ENCODE measurements at places on chromosomes 6 and 20. TPM values are rescaled to one million over a fixed set of nuclear protein-coding genes. Genes with fewer than 3 reads are reported as not detected.

Gene ESF1
- 12.2 TPM for total RNA-seq

Gene SENP6
- 139 TPM for total RNA-seq

Gene TRAPPC3L
- total RNA-seq, result not detected

GRCh38 chr6:40755749-40756452 is 168.7 kb upstream of the LRFN2 start:
- no peaks in the 10 kb centered on the region for H3K27me3 ChIP-seq
- H3K36me3 ChIP-seq, result no peaks in the 10 kb centered on the region
- H3K4me1 ChIP-seq, result peaks cover 86% of the 10 kb centered on the region

Gene TBC1D32
- 27.5 TPM for total RNA-seq

GRCh38 chr20:38113401-38114325 is 51.4 kb downstream of the TGM2 start:
- no peaks in the 10 kb centered on the region for H3K27me3 ChIP-seq
- H3K4me3 ChIP-seq, result no peak overlapping the region
- no peak overlapping the region for H3K27ac ChIP-seq
- DNase-seq, result peak; percentile 83

DNA sequence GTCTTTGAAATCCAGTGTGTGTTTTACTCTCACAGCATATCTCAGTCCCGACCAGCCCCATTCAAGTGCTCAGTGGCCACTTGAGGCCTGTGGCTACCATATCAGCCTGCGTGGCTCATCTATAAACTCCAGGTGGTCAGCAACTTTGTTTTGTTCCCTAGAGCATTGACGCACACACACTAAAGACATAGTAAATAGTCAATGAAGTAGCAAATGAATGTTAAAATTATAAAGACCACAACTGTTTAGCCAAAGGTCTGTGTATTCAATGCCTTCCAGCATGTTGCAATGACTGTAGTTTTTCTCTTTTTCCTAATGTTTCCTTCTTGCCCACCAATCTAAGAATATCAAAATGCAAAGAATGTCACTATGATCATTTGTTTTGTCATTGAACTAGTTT is 238.2 kb upstream of the ZNF217 start:
- no peaks in the 10 kb centered on the region for H3K27me3 ChIP-seq
- no peaks in the 10 kb centered on the region for H3K36me3 ChIP-seq
- no peak overlapping the region for H3K4me3 ChIP-seq
- no peaks in the 10 kb centered on the region for H3K4me1 ChIP-seq
- DNase-seq, result no peak

Gene CRISP3
- not detected for total RNA-seq

Gene SLC22A16
- total RNA-seq, result not detected

GRCh38 chr20:25288291-25289181 is 40.7 kb downstream of the PYGB start:
- no peak for DNase-seq
- no peak overlapping the region for H3K4me3 ChIP-seq
- no peaks in the 10 kb centered on the region for H3K27me3 ChIP-seq
- no peak overlapping the region for H3K27ac ChIP-seq

Gene C20orf141
- total RNA-seq, result not detected

DNA sequence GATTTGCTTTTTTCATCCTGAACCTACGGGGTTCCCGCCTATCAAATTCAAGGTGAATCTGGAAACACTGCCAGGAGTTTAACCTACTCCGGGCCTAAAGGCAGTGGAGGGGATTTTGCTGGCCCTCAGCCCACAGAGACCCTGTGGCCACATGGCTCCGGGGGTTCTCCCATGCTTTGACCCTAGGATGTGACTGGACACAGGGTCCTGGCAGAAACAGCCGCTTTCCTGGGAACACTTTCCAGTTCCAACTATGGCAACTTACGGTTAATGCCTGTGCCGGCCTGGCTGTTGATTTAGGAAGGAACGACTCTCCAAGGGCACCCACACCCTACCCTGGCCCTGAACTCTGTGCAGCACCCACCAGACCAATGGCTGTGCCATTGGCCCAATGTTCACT is 141.7 kb upstream of the RPS6KA2 start:
- no peaks in the 10 kb centered on the region for H3K27me3 ChIP-seq
- no peak overlapping the region for H3K27ac ChIP-seq
- H3K4me3 ChIP-seq, result no peak overlapping the region
- DNase-seq, result no peak
- H3K4me1 ChIP-seq, result no peaks in the 10 kb centered on the region

DNA sequence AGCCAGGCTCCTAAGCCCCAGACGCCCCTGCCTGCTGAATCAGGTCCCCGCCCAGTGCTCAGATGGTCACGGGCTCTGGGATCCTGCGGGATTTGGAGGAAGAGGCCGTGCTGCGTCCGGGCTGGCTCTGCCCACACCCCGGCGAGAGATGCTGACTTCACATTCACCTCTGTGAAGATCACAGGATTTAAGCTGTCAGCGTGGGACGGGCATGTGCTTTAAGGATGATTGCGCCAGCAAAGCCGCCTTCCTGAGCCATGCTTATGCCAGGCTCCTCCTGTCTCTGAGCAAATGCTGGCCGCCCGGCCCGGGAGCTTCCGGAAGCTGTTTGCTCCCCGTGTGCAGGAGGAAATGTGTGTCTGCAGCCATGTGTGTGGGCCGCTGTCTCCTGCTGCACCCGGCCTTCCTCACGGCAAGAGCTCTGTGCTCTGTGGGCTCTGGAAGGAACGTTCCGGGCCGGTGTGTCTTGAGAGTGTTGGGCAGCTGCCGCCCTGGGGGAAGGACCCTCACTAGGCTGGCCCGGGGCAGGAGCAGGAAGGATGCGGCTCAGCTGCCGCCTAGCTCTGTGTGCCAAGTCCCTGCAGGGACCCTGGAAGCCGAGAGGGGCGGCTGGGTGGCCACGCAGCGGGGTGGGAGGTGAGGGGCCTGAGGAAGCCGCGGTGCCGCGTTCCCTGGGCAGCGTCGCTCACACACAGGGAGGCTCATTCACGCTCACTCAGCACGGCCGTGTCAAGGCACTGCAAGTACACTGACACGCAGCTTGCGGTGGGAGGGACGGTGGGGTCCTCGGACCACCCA is 19.0 kb upstream of the BHLHE23 start:
- no peak for DNase-seq
- no peaks in the 10 kb centered on the region for H3K27me3 ChIP-seq
- H3K27ac ChIP-seq, result no peak overlapping the region
- no peak overlapping the region for H3K4me3 ChIP-seq
- no peaks in the 10 kb centered on the region for H3K36me3 ChIP-seq
- peaks cover 33% of the 10 kb centered on the region for H3K4me1 ChIP-seq

All from Karpas-422 (cell line).